ENCODE measurements at places on chromosomes 1 and 21.

DNA sequence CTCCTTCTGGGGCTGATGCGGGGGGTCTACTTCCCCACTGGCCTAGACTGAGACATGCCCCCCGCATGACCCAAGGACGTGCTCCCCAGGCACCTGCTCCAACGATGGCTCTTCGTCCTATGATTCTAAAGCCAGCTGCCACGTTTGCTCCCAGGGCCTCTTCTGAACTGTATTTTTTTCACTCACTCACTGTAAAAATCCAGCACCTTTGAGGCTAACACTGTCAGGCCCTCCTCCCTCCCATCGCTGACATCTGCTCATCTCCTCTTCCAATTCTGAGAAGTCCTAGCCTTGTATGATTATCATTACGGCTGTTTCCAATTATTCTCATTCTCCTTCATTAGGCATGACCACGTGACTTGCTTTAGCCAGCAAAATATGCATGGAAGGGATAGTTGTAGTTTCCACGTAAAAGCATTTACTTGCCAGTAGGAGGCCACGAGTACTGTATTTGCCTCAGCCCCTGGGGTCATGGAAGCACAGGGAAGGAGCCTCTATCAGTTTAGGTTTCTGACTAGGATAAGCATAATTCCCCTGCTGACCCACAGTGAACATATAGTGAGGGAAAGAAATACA, 19.1 kb upstream of the EDN2 start:
- DNase-seq, result no peak

DNA sequence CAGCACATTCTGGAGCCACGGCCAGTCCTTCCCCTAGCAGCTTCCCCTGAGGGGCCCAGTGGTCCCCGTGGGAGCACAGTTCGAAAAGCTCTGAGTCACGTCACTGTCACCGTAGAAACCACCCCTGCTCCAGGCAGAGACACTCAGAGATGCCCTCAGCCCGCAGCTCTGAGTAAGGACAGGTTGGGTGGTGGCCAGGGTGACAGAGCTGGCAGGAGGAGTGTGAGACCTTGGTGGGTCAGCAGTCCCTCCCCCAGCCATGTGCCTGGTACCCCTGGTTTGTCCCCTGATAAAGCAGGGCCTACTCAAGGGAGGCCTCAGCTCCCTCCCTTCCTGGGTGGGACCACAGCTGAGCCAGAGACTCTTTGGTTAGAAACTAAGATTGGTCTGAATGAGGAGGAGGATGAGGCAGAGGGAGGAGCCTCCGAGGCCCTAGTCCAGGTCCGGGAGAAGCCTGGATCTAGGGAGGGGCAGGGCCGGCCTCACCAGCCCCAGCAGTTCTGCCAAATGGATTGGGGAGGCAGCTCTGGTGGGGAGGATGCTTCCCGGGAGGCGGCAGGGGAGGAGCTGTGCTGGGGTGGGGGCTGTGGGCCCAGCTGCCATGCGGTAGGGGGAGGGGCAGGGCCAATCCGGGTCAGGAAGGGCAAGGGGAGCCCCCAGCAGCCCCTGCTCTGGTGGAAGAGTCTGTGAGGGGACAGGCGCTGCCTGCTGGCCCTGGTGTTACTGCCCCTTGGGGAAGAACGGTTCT, 55.2 kb downstream of the SLC9A1 start:
- DNase-seq, result no peak

DNA sequence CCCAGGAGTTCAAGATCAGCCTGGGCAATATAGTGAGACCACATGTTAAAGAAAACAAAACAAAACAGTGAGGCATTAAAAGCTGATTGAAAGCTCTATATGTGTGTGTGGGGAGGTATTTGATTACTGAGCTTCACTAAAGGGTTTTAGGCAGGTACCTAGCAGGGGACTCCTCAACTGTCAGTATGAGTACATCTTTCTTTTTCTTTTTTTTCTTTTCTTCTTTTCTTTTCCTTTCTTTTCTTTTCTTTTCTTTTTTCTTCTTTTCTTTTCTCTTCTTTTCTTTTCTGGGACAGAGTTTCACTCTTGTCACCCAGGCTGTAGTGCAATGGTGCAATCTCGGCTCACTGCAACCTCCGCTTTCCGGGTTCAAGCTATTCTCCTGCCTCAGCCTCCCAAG, 8.5 kb upstream of the MYCL start:
- no peak for DNase-seq

- no peak for DNase-seq
Observed at GRCh38 chr1:12038356-12039163, 19.3 kb downstream of the MIIP start.

- no peak for DNase-seq
Observed at GRCh38 chr1:71089536-71090270, 8.9 kb upstream of the ZRANB2 start.

GRCh38 chr1:155989242-155990004, 11.1 kb upstream of the ARHGEF2 start:
- peak; percentile 77 for DNase-seq

DNA sequence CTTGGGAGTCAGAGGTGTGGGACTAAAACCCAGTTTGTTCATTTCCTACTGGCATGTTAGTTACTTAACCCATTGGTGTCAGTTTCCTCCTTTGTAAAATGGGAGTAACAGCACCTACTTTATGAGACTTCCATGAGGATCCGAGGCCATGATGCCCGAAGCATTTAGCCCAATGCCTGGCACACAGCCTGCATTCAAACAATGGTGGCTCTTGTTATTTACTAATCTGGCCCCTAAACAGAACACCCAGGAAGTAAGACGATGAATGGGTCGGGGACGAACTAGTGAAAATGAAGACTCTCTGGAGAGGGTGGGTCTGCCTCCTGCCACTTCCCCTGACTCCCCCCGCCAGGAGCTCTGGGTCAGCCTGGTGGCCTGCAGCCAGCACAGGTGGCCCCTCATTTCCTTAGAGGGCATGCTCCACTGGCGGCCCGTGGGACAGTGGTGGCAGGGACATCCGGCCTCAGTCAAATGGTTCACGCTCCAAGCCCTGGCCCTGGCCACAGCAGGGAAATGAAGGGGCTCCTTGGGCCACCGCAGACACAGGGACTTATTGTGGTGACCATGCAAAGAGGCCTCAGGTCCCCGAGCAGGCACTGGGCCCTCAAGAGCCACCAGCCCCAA, 9.5 kb upstream of the TAS1R2 start:
- no peak for DNase-seq

GRCh38 chr21:44348861-44349260, 4.6 kb upstream of the TRPM2 start:
- no peak for DNase-seq

GRCh38 chr1:173049322-173049633, 1.5 kb downstream of the TNFSF18 start:
- no peak for DNase-seq

DNA sequence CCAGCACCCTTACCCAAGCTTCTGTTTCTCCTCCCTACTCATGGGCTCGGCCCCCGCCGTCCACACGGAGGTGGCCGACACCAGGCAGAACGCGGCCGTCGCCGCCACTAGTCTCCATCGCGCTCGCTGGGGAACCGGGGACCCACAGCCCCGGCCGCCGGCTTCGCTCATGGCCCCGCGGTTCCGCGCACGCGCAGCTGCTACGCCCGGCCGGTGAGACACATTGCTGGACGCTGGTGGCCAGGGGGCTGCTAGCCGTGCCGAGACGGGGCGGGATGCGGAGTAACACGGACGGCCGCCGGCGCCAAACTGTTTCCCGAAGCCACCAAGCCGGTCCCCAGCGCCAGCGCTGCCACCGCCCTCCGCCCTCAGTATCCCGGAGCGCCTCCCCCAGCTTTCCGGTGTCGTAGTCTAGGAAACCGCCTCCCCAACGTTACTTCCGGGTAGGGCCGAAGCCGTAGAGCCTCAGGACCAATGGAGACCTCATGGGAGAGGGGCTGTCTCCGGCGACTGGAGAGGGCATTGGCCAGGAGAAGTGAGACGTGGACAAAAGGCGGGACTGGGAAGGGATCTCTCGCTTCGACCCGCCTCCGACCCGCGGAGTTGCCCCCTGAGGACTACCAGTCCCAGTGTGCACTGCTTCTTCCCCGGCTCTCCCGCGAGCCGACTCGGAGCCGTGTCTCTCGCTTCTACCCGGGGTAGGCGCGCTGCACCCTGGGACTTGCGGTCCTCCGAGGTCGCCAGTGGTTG, at the start of gene EDEM3:
Gene EDEM3 (minus strand): TSS at position 383 of the 750 bp plus-strand sequence. CDS start 212 bp downstream, at position 171.
- DNase-seq, result peak; percentile 97

GRCh38 chr21:32424191-32424535, 11.7 kb downstream of the EVA1C start:
- no peak for DNase-seq

- no peak for DNase-seq
Observed at GRCh38 chr1:53345996-53346813, 18.3 kb upstream of the LRP8 start.

GRCh38 chr1:244165701-244166100, 114.6 kb downstream of the ZBTB18 start:
- no peak for DNase-seq
